CD8-positive, alpha-beta memory T cell (primary cell): ENCODE measurements at places on chromosomes 2 and 18.

DNA sequence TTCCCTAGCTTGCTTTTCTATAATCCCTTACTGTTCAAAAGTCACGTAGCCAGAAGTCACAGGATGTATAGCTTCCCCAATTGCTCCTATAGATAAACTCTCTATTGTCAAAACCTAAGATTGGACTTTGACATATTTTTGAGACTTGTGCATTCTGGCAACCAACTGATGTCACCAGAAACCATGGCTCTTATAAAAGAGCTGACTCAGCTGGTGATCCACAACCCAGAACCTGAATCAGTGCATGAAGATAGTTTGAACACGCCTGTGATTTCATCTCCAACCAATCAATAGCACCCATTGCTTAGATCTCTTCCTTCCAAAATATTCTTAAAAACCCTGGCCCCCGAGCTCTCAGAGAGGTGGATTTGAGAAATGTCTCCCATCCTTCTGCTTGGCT is 639.9 kb upstream of the PIK3C3 start:
- no peak for DNase-seq

DNA sequence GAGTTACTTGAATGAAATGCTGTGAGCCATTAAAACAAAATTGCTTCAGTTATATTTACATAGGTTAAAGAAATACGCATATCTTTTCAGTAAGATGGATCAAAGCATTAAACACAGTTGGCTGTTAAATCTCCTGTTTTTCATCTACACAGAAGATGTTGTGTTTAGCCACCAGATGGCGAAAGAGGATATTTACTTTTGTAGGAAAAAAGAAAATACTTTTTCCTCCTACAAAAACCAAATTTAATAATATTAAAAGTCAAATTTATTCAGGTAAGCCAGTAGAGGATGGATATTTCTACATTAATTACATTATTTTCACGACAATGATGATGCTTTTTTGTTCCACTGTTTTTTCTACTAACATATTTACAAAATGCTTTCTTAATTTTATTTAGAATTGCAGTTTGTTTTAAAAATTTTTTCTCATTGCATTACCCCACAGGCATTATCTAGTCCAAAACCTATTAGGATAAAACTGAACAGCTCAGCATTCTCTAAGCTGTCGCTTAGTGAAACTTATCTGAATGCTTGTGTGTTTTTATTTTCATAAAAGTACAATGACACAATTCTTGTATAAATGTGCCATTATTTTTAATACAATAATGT is 173.7 kb downstream of the ASXL3 start:
- DNase-seq, result no peak

DNA sequence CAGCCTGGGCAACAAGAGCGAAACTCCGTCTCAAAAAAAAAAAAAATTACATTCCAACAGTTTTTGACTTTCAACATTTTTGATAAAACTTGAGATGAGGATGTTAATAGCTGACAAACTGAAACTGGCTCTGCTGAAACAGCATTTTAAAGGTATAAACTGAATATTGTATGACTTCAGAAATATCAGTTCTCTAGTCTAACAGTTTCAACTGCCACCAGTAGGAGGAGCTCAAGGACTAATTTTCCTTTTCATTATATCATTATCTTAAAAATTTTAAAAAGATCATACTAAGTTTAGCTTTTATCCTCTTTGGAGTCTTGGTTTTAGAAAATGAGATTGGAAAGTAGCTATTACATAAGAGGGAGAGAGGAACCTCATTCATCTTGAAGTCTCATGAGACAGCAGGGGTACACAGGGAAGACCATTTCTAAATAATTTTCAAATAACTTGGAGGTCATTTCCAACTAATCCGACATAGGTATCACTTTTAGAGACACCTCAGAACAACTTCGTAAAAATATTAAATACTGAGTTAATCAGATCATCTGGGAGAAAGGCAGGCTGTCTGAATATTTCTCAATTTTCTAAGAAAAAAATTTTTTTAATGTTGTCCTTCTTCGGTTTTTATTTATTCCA is 37.6 kb upstream of the MCM6 start:
- DNase-seq, result peak; percentile 58

GRCh38 chr2:24435391-24436316 is 55.4 kb upstream of the NCOA1 start:
- DNase-seq, result no peak

DNA sequence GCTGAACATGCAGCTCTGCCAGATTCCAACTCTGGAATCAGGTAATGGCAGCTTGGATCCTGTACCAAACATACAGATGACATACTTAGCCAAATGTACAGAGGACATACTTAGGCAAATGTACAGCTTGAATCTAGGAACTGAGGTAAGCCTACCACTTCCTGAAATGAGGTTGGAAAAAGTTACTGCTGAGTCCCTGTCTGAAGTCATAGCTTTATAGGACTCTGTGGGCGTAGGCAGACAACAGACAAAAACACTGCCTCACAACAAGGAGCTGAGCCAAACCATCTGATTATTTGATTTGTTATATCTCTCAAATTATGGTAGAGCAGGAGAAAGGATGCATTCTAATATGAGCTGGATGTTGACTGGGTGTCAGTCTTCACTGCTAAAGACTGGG is 290.2 kb upstream of the TCF4 start:
- DNase-seq, result no peak
